Omental fat pad (tissue), 4 donors: ENCODE measurements at places on chromosomes 4 and X.

DNA sequence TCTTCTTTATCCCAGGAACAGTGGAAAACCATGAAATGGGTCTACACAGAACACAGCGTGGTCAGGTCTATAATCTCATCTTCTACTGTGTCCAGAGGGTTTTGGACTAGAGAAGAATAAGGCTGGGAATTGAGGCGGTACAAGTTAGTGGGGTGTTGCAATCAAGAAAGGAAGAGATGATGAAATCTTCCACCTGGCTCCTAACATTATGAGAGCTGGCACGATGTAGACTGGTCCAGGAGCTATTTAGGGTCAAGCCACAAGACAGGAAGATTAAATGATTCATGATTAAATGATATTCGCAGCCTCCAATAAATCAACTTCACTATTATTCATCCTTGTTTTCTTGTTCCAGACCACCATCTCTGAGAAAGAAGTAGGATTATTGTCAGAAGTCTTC, 88.0 kb downstream of the ARSF start:
- DNase-seq: no peak

GRCh38 chrX:48606091-48606490, 8.8 kb downstream of the WDR13 start:
- no peak for DNase-seq

- no peak for DNase-seq
These were observed 116.0 kb downstream of the CPEB2 start for GRCh38 chr4:15118292-15118691.

DNA sequence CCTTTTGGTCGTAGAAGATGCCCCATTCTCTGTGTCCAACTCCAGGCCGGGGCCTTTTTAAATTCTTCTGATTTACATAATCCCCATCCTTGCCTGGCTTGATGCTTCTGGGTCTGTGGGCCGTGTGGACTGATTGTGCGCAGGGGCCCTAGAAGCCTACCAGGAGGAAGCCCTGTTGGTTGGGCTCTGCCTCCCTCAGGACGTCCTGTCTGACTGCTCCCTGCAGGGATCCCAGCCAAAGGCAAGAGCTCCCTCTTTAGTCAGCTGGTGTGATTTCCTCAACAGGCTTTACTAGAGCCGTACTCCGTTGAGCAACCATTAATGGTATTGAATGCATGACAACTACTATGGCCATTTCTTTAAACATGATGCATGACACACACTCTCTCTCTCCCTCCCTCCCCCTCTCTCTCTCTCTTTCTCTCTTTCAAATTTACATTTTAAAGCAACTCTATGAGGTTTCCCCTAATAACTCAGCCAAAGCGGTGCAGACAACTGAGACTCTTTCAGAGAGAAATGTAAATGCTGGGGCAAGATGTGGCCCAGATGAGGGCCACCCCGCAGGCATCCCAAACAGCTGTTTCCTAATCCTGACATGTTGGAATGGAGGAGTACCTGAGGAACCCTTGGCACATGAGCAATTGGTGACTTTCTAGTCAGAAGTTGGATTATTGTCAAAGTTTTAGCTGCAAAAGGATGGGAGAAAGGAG, 117.3 kb downstream of the DRD5 start:
- DNase-seq: no peak

DNA sequence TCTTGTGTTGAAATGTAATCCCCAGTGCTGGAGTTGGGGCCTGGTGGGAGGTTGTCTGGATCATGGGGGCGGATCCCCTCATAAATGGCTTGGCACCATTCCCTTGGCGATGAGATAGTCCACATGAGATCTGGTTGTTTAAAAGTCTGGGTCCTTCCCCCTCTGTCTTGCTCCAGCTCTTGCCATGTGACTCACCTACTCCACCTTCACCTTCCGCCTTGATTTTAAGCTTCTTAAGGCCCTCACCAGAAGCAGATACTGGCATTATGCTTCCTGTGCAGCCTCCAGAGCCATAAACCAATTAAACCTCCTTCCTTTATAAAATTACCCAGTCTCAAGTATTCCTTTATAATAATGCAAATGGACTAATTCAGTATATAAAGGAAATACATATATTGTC, 111.5 kb downstream of the NR3C2 start:
- DNase-seq: no peak

DNA sequence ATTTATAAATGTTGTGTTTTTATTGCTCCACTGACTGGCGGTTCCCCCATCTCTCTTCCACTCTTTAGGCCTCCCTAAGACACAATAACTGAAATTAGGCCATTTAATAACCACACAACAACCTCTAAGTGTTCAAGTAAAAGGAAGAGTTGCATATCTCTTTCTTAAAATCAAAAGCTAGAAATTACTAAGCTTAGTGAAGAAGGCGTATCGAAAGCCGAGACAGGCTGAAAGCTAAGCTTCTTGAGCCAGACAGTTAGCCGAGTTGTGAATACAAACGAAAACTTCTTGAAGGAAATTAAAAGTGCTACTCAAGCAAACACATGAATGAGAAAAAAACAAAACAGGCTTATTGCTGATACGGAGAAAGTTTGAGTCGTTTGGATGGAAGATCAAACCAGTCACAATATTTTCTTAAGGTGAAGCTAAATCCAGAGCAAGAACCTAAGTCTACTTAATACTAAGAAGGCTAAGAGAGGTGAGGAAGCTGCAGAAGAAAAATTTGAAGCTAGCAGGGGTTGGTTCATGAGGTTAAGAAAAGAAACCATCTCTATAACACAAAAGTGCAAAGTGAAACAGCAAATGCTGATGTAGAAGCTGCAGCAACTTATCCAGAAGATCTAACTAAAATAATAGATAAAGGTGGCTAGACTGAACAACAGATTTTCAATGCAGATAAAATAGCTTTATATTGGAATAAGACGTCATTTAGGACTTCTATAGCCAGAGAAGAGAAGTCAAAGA, 194.0 kb upstream of the TTC29 start:
- no peak for DNase-seq

GRCh38 chr4:104451573-104451972, 43.1 kb downstream of the CXXC4 start:
- DNase-seq: no peak

- DNase-seq: no peak
These were observed 20.8 kb upstream of the SMIM9 start for GRCh38 chrX:154855256-154855655.

- no peak for DNase-seq
These were observed 1000.7 kb downstream of the STIM2 start for GRCh38 chr4:27861381-27861787.

DNA sequence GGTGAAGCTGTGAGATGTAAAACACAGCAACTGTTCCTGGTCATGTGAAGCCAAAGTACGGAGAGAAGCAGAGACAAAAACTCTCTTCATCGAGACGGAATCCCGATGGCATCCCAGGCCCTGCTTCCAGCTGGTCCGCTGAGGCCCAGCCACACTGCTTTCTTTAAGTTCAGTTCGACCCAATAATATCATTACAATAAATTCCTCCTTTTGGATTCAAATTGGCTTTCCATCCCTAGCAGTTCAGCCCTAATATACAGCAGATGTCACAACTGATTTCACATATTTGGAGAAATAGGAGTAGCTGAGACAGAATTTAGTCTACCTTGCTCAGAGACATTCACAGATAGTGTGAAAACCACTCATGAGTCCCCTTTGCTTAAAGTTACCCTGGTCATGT, 98.3 kb upstream of the SPRY1 start:
- no peak for DNase-seq

DNA sequence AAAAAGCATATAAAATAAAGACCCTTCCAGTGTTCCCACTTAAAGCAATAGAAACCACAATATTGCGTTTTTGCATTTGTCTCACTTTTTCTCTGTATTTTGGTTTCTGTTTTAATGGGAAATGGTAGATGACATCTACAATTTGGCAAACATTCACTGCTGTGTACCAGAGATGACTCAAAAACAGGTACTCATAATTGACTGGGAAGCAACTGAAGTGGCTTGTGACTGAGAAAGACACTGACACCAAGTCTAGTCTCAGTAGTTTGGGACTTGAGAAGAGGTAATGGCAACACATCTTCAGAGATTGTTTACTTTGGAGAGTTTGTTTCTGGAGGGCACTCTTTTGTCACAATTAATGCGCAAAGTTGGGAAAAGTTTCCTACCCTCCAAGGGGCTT, 42.0 kb downstream of the AREG start:
- no peak for DNase-seq

DNA sequence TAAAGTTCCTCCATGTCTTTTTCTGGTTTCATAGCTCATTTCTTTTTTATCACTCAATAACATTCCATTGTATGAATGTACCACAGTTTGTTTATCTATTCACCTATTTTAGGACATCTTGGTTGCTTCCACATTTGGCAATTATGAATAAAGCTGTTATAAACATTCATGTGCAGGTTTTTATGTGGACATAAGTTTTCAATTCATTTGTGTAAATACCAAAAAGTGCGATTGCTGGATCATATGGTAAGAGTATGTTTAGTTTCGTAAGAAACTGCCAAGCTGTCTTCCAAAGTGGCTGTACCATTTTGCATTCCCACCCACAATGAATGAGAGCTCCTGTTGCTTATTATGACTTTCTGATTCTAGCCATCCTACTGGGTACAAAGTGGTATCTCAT, 36.3 kb upstream of the ZFX start:
- DNase-seq: no peak

- DNase-seq: no peak
These were observed 131.6 kb downstream of the GLRA2 start for GRCh38 chrX:14660970-14661369.

DNA sequence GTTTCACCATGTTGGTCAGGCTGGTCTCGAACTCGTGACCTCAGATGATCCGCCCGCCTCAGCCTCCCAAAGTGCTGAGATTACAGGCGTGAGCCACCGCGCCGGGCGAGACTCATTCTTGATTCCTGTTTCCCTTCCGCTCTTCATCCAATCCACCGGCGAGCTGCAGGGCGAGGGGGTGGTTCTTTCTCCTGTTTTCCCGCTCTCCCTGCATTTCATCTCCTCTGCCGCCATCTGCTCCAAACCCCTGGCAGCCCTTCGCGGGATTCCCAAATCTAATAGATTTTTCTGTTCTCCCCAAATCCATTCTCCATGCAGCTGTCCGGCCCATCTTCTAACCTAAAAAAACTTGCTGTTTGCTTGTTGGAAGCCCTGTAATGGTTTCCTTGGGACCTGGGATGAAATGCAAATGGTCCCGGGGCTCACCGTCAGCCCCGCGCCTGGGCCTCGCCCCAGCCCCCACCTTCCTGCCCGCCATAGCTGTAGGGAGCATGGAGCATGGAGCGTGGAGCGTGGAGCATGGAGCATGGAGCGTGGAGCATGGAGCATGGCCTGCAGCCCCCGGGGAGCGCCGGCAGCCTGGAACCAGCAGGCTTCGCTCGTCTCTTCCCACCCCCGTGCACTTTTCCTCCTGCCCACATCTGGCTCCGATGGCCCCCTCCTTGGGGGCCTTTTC, 1.1 kb downstream of the ZFP42 start:
- no peak for DNase-seq

DNA sequence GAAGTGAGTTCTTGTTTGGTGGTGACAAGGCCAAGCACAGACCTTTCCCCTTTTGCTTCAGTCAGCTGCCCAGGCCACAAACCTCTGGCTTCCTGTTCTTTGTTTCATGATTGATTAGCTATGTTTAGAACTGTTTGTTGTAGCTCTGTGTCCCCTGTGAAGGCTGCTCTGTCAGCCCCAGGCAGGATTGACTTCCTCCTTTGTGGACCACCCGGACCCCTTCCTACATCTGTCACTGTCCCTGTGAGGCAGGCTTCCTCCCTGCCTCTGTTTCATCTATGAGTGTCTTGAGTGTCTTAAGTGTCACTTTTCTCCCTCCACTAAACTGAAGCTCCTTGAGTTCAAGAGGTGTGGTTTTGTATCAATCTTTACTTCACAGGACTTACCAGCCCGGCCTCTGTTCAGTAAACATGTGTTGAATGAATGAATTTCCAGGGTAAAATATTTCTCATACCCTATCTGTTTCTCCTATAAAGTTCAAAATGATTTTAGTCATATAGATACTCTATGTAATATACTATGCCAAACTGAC, 83.5 kb downstream of the ZNF674 start:
- no peak for DNase-seq

GRCh38 chr4:123234955-123235354, 161.6 kb upstream of the SPRY1 start:
- DNase-seq: no peak

DNA sequence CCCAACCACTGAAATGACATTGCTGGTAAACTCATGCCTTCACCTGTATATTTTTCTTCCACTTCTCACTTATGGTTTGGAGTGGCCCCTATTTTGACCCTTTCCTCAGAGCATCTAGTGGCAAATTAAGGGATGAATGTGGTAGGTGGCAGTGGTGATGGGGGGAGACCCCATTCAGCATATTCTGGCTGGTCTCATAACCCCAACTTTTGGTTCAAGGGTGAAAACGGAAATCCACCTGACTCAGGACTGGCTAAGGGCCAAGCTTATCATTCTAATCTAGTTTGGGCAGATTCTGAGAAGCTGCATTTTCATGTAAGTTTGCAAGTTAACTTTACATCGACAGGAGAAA, 47.0 kb upstream of the NSUN7 start:
- no peak for DNase-seq

GRCh38 chrX:20320461-20321159, 53.9 kb upstream of the RPS6KA3 start:
- no peak for DNase-seq

DNA sequence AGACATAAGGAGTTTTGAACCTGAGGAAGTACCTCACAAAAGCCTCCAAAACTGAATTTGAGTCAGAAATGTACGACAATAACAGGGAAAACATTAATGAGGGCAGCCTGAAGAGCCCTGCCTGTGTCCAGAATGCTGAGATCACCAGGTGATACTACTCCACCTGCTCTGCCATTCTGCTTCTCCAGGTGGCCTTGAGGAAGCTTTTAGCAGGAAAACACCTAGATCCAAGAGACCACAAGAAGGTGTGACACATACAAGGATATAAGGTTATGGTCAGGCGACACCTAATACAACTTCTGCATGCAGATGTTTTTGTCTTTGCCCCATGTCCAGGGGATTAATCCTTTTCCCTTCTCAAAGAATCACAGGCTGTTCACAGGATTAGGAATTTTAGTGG, 15.3 kb downstream of the SOWAHB start:
- no peak for DNase-seq

DNA sequence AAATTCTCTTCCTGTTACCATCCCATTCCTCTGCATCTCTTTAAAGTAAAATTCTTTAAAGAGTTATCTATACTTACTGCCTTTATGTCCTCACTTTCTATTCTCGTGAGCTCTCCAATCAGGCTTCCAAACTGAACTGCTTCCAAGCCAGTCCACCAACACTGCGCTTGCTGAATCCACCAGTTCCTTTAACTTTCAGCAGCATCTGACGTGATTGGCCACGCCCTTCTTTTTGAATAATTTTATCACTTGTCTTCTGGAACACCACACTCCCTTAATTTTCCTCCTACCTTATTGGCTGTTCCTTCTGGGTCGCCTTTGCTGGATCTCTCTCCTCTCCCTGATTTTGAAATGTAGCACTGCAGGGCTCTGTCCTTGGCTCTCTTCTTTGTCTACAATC, at the start of gene KIAA1210:
Gene KIAA1210 (minus strand): TSS at position 163 of the 400 bp plus-strand sequence. CDS start 4,170 bp downstream, outside the sequence.
- no peak for DNase-seq
